Thymus (tissue), 14 donors: ENCODE measurements at places on chromosomes 1 and 21.

DNA sequence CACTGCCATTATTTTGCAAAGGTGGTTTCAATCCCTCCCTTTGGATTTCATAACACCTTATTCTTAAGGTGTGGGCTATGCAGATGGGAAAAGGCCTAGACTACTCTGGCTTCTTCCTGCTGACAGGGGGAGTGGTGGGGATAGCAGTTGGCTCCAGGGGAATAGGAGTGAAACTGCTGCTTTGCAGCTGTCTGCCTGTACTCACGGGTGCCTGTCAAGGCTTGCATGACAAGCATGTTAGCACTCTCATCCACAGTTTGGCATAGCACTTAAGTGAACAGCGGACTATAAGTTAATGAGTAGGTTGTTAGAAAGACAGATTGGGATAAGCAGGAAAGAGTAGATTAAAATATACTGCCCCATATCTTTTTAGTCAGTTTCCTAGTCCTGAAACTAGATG lies 287.5 kb upstream of the DAB1 start:
- H3K27me3 ChIP-seq: no peaks in the 10 kb centered on the region
- DNase-seq: no peak
- no peaks in the 10 kb centered on the region for H3K36me3 ChIP-seq
- no peak overlapping the region for H3K4me3 ChIP-seq
- no peak overlapping the region for H3K27ac ChIP-seq

GRCh38 chr1:6450943-6451373 lies 15.0 kb downstream of the TNFRSF25 start:
- H3K4me1 ChIP-seq: peaks cover 3% of the 10 kb centered on the region
- no peak overlapping the region for H3K27ac ChIP-seq
- H3K27me3 ChIP-seq: peaks cover 73% of the 10 kb centered on the region
- H3K4me3 ChIP-seq: no peak overlapping the region

- no peaks in the 10 kb centered on the region for H3K27me3 ChIP-seq
- no peaks in the 10 kb centered on the region for H3K36me3 ChIP-seq
- no peak overlapping the region for H3K4me3 ChIP-seq
- H3K4me1 ChIP-seq: no peaks in the 10 kb centered on the region
These were observed 351.4 kb downstream of the NUF2 start for GRCh38 chr1:163672976-163673758.

DNA sequence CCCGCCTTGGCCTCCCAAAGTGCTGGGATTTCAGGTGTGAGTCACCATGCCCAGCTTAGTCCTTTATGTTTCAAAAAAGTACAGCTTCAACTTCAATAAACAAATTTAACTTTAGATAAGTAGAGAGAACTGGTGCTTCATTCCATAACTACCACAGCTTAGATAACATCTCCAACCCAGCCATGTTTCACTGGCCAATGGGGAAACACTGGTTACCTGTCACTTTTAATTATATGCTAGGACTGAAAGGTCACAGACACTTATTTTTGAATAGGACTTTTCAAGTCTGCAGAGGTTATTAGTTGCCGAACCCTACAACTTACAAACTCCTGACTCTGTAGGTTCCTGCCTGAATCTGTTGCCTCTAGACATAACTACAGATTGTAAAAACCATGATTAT lies 56.5 kb upstream of the ST6GALNAC3 start:
- H3K27me3 ChIP-seq: no peaks in the 10 kb centered on the region
- no peak overlapping the region for H3K27ac ChIP-seq
